ENCODE measurements at places on chromosomes 1 and 21.
A peak's percentile ranks its signal among the peaks of the same experiment; 100 is the strongest.

- DNase-seq = no peak
These were observed 19.0 kb downstream of the SAMSN1 start for GRCh38 chr21:14526836-14527695.

GRCh38 chr1:177001556-177001955 is 163.0 kb downstream of the ASTN1 start:
- no peak for DNase-seq

DNA sequence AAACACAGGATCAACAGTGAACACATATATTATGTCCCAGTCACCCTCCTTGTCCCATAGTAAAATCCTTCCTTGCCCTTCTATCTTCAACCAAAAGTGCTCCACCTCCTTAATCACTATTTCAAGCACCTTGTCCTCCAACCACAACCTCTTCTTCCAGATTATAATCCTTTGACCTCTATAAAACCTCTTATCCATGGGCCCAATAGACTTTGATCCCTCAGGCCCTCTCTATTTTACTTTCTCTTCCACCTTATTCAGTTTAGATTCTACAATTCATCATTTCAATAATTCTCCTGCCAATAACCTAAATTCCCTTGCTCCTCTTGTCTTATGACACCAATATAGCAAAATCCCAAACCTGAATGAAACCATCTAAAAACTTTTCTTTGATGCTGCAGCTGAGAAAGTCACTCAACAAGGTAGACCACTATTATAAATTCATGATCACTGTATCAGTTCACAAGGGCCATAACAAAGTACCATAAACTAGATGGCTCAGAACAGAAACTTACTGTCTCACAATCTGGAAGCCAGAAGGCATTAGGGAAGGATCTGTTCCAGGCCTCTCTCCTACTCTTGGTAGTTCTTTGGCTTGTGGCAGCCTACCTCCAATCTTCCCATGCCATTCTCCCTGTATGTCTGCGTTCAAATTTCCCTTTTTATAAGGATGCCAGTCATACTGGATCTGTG is 24.8 kb downstream of the EPS15 start:
- no peak for DNase-seq

- DNase-seq = peak; percentile 49
These were observed at the start of gene ZBTB8A for GRCh38 chr1:32538887-32539583. ZBTB8A (plus strand) TSS chr1:32539427; CDS start chr1:32592932, 53,505 bp downstream.

DNA sequence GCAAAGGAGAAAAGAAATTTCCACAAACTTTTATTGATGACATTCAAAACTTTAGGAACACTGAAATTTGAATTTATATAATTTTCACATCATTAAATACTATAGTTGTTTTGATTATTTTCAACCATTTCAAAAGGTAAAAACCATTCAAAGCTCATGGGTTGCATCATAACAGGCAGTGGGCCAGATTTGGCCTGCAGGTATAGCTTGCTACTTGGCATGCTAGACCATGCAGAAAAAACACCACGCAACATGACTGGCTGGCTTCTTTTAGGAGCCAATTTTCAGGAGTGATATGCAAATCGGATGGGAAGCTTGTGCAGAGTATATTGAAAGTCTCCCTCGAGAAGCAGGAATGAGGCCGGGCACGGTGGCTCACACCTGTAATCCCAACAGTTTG is 144.8 kb downstream of the GLUL start:
- DNase-seq = no peak

- DNase-seq = peak; percentile 89
These were observed 22.2 kb downstream of the SLC25A33 start for GRCh38 chr1:9561429-9561828.

DNA sequence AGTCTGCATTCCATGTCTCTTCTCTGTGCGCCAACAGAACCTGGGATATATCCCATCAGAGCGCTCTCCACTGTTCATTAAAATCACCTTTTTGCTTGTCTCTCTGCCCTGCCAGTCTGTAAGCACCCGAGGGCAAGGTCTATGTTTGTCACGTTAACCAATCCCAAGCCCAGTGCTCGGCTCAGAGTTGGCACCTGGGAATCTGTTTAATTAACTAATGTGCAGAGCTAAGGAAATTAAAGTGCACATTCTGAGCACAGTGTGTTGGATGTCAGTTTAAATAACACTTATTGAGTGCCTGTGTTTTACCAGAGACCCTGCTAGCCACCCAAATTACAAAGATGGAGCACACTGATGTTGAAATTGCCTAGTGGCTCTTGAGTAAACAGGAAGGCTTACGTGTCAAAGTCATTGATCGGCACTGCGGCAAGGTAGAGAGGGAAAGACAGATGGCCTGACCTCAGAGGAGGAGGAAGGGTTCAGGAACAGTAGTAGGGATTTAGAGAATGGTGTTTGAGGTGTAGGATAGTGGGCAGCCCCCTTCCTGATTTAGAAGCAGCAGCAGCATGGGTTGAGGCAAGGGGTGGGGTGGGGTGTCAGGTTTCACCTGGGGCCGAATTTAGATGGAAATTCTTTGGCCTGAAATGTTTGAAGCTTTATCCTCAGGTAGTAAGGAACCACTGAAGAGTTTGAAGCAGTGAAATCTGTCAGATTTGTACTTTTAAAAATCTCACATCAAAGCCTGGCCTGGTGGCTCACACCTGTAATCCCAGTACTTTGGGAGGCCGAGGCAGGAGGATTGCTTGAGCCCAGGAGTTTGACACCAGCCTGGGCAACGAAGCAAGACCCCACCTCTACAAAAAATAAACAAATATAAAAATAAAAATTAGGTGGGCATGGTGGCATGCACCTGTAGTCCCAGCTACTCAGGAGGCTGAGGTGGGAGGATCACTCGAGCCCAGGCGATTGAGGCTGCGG is 7.7 kb downstream of the ARMH1 start:
- peak; percentile 35 for DNase-seq

- DNase-seq = no peak
These were observed 59.6 kb downstream of the CAPZB start for GRCh38 chr1:19425646-19426239.

DNA sequence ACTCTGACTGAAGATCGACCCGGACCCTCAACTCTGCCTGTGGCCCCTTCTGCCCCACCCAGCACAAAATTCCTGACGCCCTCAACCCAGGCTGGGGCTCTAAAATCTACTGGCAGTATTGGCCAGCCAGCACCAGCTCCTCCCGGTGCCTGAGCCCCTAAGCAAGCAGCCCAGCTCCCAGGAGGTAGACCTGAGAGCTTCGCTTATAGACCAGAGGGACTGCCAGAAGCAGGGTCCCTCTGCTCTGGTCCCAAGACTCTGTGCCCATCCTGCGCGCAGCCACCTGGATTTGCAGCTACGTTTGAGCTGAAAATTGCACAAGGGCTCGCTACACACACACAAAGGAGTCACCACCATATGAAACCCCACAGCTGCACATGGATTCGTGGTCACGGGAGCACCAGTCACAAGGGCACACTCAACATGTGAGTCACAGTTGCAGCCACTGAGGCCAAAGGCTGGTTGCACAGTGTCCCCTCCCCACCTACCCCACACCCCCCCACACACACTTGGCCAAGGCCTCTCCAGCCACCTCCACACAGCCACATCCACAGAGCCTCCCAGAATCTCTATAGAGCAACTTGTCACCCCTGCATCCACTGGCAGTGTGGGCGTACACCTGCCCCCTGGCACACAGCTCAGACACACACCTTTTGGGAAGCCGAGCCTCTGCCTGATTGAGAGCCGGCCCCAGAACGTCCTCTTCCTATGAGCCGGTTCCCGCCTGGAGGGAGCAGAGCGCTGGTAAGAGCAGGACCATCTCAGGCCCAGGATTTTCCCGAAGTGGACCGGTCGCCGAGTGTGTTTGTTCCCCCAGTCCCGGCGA is 1.1 kb upstream of the DMBX1 start:
- DNase-seq = no peak

Measured in NCI-H1436 (cell line).